Activated CD4-positive, alpha-beta T cell treated with anti-CD3 and anti-CD28 coated beads, Interleukin-2, Interleukin-6, amounts not matched to agents 100 ng/mL and 50 ng/mL, durations not matched to agents 16 hours and 8 hours (primary cell): ENCODE measurements at places on chromosomes 12 and 14.
A peak's percentile ranks its signal among the peaks of the same experiment; 100 is the strongest.

DNA sequence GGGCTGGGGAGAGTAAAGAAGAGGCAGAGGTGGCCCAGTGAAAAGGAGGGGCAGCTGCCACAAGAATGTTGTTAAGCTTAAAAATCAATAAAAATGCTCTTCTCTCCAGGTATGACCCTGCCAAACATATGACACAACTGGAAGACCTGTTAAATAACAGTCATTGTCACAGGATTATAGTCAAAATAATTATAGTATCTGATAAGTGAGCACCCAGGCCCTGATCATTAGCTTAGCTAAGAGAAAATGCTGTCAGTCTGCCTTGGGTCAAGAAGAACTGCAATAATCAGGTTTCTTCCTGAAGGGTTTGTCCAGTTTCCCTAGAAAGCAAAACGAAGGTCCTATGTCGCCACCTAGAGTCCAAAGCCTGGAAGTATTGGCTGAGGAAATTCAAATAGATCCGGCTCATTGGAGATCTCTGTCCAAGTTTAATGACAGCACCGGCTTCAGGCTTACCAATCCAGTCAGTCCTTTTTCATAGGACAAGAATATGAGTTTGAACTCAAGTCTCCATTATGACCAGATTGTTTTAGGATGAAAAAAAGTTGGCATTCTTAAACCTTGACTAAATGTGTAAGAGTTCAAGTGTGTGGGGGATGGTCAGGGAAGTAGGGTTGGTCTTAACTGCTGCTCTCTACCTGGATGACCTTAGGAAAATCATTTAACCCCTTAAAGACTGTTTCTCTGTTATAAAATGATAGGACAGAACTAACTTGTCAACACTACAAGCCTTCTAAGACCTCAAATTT, 22.5 kb upstream of the NKX2-8 start:
- peak; percentile 69 for DNase-seq

DNA sequence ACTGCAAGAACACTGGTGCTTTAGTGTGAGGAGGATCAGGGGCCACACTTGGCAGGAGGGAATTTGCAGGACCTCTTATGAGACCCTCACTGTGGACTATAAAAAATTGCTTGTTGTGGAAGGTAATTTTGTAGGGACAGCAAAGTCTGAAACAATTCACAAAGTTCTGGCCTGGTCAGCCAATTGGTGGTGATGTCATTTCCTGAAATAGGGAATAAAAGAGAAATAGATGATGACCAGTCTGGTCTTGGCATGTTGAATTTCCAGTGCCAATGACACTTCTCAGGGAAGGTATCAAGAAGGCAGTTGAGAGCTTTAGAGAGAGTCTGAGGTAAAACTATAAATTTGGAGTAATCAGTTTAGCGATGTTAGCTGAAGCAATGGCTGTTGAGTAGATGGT, 129.3 kb upstream of the LMNTD1 start:
- DNase-seq: no peak

DNA sequence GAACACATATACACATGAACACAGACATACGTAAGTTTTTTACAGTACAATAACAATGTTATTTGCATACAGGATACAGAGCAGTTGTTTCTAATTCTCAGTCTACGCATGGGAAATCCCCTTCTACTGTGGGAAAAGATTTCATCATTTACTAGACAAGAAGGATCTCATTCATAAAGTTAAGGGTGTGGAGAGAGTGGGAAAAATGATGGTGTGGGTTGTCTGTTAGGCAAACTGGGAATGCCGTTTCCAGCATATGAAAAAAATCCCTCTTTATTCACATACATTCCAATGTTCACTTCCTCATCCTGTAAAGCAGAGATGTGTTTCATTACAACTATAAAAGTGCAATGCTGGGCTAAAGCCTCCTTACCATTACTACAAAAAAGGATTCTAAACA, 120.9 kb downstream of the SINHCAF start:
- DNase-seq: peak; percentile 45

- no peak for DNase-seq
Measured at GRCh38 chr14:98270201-98270600, 1001.8 kb downstream of the BCL11B start.

DNA sequence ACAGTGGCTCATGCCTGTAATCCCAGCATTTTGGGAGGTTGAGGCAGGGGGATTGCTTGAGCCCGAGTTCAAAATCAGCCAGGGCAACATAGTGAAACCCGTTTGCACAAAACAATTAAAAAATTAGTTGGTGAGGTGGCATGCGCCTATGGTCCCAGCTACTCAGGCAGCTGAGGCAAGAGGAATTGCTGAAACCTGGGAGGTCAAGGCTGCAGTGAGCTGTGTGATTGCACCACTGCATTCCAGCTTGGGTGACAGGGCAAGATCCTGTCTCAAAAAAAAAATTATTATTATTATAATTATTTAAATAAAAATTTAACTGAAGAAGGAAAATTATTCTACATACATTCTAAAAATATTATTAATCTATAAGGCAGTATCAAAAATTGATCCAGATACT, 164.1 kb downstream of the ITPR2 start:
- DNase-seq: no peak

DNA sequence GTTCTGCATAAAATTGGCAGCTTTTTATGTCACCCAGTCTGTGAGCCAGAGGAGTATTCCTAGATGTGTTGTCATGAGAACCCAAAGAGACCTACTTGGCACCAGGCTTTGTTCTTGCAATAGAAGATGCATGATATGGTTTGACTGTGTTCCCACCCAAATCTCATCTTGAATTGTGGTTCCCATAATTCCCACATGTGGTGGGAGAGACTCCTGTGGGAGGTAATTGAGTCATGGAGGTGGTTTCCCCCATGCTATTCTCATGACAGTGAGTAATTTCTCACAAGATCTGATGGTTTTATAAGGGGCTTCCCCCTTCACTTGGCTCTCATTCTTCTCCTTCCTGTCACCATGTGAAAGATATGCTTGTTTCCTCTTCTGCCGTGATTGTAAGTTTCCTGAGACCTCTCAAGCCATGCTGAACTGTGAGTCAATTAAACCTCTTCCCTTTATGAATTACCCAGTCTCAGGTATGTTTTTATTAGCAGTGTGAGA, 572.0 kb upstream of the ATP2B1 start:
- DNase-seq: peak; percentile 56

GRCh38 chr12:3310271-3311026, 180.6 kb upstream of the PRMT8 start:
- no peak for DNase-seq

DNA sequence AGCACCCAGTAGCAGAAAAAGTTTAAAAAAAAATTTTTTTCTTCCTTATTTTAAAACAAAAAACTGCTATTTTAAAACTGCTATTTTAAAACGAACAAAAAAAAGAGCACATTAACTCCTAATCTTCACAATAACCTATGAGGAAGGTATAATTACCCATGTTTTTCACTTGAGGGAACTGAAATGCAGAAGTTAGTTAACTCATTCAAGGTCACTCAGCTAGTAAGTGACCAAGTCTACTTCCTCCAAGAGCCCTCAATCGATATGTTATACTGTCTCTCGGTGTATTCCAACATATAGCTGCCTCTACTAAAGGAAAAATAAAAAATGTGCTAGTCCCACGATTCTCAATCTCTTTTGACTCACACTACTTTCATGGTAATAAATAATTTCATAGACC, 7.8 kb downstream of the RPAP3 start:
- no peak for DNase-seq

DNA sequence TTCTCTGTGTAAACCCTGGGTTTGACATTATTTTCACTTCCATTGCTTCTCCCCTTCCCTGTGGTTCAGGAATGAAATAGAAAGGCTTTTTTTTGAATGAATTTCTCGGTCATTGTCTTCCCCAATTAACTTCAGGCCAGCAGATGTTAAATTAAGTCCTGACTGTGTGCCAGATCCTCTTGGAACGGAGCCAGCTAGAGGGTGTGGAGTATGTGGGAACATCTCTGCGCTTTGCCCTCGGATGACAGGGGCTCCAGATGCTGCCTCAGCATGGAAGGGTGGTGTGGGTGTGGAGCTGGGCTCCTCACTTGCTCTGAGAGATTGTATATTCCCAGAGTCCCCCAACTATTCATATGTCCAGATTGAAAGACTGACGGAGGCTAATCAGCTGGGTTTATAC, 13.1 kb downstream of the KRT85 start:
- no peak for DNase-seq

DNA sequence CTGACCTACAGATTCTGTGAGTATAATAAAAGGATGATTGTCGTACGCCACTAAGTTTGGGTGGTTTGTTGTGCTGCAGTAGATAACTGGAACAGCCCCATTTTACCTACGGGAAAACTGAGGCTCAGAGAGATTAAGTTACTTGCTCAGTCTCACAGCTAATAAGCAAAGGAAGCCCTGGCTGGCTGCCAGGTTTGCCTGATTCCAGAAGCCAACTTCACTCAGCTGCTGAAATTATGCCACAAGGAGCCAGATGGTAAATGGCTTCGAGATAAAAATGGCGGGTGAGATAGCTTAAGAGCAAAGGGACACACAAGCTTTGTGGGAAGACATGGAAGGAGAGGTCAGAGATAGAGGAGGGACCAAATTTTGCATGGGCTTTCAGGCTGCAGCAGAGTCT, 191.5 kb upstream of the NOS1 start:
- DNase-seq: no peak

GRCh38 chr12:80821513-80822000, 104.8 kb downstream of the MYF5 start:
- DNase-seq: no peak

- no peak for DNase-seq
Measured at GRCh38 chr12:55874443-55874842, 31.7 kb upstream of the MMP19 start.

DNA sequence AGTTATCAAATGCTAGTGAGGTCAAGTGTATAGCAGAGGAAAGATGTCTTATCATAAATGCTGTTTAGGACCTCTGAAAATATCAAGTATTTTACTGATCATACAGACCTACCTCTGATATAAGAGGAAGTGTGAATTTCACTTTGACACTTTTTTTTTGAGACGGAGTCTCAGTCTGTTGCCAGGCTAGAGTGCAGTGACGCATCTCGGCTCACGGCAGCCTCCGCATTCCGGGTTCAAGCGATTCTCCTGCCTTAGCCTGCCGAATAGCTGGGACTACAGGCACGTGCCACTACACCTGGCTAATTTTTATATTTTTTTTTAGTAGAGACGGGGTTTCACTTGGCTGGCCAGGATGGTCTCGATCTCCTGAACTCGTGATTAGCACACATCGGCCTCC, 55.1 kb upstream of the PIK3C2G start:
- no peak for DNase-seq

- DNase-seq: peak; percentile 37
Measured at GRCh38 chr12:24950231-24950834, 1.4 kb upstream of the BCAT1 start.

- no peak for DNase-seq
Measured at GRCh38 chr12:67927815-67928214, 61.4 kb upstream of the IFNG-AS1 start.

DNA sequence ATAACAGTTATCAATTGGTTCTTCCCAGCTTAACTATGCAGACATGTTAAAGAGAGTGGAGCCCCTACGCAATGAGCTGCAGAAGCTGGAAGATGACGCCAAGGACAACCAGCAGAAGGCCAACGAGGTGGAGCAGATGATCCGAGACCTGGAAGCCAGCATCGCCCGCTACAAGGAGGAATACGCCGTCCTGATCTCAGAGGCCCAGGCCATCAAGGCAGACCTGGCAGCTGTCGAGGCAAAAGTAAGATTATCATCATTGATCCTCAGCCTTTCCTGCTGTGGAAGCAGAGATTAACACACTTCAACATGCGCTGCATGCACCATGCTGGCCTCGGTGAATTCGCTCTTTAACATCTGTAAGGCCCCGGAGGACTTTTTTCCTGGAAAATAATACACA, 53.6 kb downstream of the HSP90AA1 start:
- DNase-seq: no peak

DNA sequence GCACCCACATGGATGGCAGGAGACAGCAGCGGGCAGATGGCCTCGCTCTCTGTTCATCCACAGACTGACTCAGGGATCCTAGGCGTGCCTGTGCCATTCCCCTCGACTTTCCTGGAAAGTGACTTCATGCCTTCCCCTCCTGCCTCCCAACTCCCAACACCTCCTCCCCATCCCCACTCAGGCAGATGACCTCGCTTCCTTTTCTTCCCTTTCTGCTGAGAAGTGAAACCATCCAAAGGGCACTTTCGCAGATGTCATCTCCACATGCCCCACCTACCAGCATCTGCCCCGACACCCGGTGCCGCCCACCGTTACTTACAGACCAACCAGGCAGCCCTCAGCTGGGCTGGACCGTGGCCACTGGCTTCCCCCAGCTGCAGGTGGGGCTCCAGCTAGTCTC, 29.6 kb downstream of the BEGAIN start:
- DNase-seq: no peak

DNA sequence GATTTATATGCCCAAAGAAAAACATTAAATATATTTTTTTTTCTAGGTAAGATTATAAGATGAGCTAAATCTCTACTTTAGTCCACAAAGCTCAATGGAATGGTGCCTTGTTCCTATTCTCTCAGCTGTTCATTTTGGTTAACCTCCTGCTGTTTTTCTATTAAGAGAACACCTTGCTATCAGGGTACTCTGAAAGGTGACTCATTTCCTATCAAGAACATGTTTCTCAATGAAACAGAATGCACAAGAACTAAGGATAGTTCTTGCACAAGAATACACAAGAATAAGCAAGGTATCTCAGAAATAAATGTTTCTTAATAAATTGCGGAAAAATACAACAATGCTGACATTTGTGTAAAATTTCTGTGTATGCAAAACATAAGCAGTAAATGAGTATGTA, 14.1 kb downstream of the ABCD2 start:
- no peak for DNase-seq

DNA sequence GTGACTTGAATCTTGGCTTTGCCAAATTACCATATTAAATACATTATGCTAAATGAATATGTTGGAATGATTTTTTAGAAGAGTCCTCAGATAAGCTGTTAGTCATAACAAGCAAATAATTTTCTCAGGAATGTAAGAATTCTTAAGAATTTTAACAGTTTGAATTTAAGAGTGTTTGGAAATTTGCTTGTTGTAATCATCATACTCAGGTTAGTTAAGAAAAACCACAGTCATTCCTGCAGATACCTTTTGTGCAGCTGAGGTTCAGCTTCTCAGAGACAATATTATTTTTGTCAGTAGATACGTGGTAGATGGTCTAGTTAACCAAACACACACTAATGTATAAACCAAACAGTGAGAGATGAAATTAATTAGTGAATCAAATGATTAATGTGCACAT, 8.9 kb downstream of the WNK1 start:
- no peak for DNase-seq

- DNase-seq: no peak
Measured at GRCh38 chr12:103962493-103962892, 3.2 kb upstream of the TDG start.

DNA sequence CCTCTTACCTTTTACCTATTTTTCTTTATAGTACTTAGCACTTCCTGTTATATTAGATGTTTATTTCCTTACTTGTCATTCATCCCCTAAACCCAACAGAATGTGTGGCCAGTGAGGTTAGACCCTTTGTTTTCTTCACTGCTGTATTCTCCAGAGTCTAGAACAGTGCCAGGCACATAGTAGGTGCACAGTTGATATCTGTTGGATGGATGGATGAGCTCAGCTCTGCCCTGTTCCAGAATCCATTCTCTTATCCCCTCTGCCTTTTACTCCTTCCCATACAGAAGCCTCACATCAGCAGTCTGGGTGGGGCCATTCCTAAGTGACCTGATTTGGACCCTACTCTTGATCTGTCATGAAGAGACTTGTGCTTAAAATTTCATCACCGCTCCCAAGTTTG, 94.5 kb upstream of the DACT1 start:
- no peak for DNase-seq
